ENCODE measurements at places on chromosomes 12 and 14. TPM values are rescaled to one million over a fixed set of nuclear protein-coding genes. Genes with fewer than 3 reads are reported as not detected.

The TTC8 gene
- 14.0 TPM for polyA plus RNA-seq

The HELB gene
- polyA plus RNA-seq, result 0.41 TPM

The OTX2 gene
- polyA plus RNA-seq, result not detected

The GYS2 gene
- polyA plus RNA-seq, result not detected

The ESPL1 gene
- 2.9 TPM for polyA plus RNA-seq

The KLRG1 gene
- polyA plus RNA-seq, result 3.2 TPM

The KRT83 gene
- not detected for polyA plus RNA-seq

The NAA30 gene
- polyA plus RNA-seq, result 9.2 TPM

The CLEC1B gene
- polyA plus RNA-seq, result not detected

The NANOG gene
- polyA plus RNA-seq, result not detected
